Activated T-helper 17 cell treated with anti-CD3 and anti-CD28 coated beads, Interleukin-2, amount 50 U/mL, for 72 hours (primary cell): ENCODE measurements at places on chromosomes 7 and 10. TPM values are rescaled to one million over a fixed set of nuclear protein-coding genes. Genes with fewer than 3 reads are reported as not detected.

Gene KMT2C
- 52.1 TPM for total RNA-seq

Gene CFAP70
- total RNA-seq: 0.74 TPM

Gene AKR1D1
- total RNA-seq: not detected

Gene ADCY1
- total RNA-seq: 1.6 TPM

Gene DGKI
- total RNA-seq: 9.2 TPM

Gene CALD1
- total RNA-seq: 4.0 TPM

Gene PAPOLB
- total RNA-seq: not detected

Gene DNAAF5
- 39.9 TPM for total RNA-seq

- ATAC-seq: no peak
These were observed 29.8 kb downstream of the PDGFA start for GRCh38 chr7:489876-490275.

DNA sequence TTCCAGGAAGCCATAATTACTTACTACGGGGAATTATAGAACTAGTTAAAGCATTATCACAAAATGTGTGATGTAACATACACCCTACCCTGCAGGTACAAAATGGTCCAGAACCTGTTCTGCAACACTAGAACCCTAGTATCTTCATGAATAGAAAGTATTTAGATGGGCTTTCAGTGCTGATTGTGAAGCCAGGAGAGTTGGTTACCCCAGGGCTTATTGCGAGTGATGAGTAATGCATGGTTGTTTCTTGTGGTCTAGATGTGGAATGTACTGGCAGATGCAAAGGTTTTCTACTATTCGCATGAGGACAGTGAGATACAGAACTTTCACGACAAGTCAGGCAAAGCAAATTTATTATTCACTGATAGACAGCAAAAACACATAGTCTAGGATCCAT, 33.6 kb upstream of the AGR3 start:
- ATAC-seq: peak; percentile 67

DNA sequence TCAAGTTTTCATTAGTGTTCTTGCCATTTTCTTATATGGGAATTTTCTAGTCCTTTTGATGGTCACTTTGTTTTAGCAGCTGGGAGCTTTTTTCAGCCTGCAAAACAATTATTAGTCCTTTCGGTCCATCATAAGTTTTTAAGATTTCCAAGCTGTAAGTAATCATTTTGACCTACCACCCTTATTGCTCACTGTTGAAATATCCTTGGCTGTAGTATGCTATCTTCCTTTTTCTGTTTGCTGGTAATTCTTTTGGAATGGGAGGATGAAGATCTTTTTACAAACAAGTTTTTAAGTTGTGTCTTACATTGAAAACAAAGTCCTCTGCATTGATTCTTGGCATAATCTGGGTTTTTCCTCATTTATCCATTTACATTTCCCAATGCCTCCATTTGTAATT, 24.0 kb downstream of the BZW2 start:
- no peak for ATAC-seq

GRCh38 chr10:61835946-61836887, 65.3 kb upstream of the ARID5B start:
- peak; percentile 39 for ATAC-seq

- no peak for ATAC-seq
These were observed 35.9 kb upstream of the CYP2C9 start for GRCh38 chr10:94902570-94902969.

DNA sequence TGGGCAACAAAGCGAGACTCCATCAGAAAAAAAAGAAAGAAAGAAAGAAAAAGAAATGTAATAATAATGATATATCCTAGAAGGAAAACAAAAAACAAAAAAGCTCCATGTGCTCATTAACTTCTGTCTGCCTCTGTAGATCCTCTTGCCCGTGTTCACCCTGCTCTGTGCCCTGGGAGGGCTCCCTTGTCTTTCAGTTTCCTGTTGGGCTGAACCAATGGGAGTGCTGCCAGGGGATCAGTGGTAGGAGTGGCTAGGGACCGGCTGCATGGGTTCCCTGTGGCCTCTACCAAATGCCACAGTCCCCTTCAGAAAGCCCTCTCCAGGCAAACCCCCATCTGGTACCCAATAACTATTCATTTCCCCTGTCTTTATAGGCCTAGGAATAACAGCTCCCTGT, 51.8 kb upstream of the PARD3 start:
- no peak for ATAC-seq

GRCh38 chr10:44180321-44181168, 204.4 kb downstream of the CXCL12 start:
- ATAC-seq: no peak

- peak; percentile 54 for ATAC-seq
These were observed 27.3 kb downstream of the HYAL4 start for GRCh38 chr7:123871998-123872867.

- peak; percentile 31 for ATAC-seq
These were observed 277.4 kb downstream of the PARD3 start for GRCh38 chr10:34537629-34538231.

- no peak for ATAC-seq
These were observed 489.2 kb downstream of the ZNF33B start for GRCh38 chr10:42149027-42149700.
